ENCODE measurements at places on chromosomes 16 and 17. TPM values are rescaled to one million over a fixed set of nuclear protein-coding genes. Genes with fewer than 3 reads are reported as not detected.

The ITGAX gene
- not detected for total RNA-seq

The SGCA gene
- total RNA-seq, result 0.32 TPM

The FADS6 gene
- total RNA-seq, result not detected

The GNG13 gene
- not detected for total RNA-seq

The ACSM5 gene
- total RNA-seq, result 0.16 TPM

The KRTAP4-5 gene
- not detected for total RNA-seq

The PGAP3 gene
- 6.3 TPM for total RNA-seq

The TNFRSF17 gene
- total RNA-seq, result not detected

Data from epithelial cell of alveolus of lung (primary cell).